ENCODE measurements at places on chromosomes 11 and 22. TPM values are rescaled to one million over a fixed set of nuclear protein-coding genes. Genes with fewer than 3 reads are reported as not detected.

DNA sequence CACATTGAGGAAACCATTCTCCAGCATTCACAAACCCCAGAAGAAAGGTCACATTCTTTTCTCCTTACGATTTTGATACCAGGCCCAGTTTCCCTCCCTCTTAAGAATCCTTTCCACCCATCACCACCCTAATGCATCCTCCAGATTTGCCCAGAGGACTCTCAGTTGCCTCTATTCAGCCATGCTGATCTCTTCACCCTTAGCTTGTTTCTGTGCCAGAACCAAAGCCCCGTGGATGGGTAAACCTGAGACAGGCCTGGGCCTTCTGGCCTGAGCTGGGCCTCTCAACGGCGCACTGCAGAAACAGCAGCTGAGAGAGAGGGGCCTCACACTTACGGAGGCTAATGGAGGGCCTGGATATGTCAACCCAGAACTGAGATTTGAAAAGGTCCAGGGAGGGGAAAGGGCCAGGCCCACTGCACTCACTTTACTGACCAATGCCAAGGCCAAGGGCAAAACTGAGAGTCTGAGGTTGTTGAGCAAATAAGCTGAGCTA is 32.2 kb upstream of the OAF start:
- 0 out of 2 replicates have a peak, but pooled peaks cover 5% of the 10 kb centered on the region for H3K4me1 ChIP-seq
- no peak for DNase-seq
- H3K27me3 ChIP-seq, result peaks cover 7% of the 10 kb centered on the region
- no peak overlapping the region for H3K27ac ChIP-seq
- H3K36me3 ChIP-seq, result no peaks in the 10 kb centered on the region

The MS4A14 gene
- polyA plus RNA-seq, result not detected

The IL10RA gene
- polyA plus RNA-seq, result 0.05 TPM

The SCN2B gene
- 0.03 TPM for polyA plus RNA-seq

- DNase-seq, result peak; percentile 35
- peak overlapping the region; percentile 97 for H3K27ac ChIP-seq
- H3K4me3 ChIP-seq, result peak overlapping the region; percentile 71
- H3K36me3 ChIP-seq, result peaks cover 30% of the 10 kb centered on the region
- no peaks in the 10 kb centered on the region for H3K27me3 ChIP-seq
Observed at GRCh38 chr11:112226831-112227401, 688 bp downstream of the PTS start.

- H3K27me3 ChIP-seq, result no peaks in the 10 kb centered on the region
- H3K27ac ChIP-seq, result no peak overlapping the region
- H3K36me3 ChIP-seq, result no peaks in the 10 kb centered on the region
- no peak for DNase-seq
- no peaks in the 10 kb centered on the region for H3K4me1 ChIP-seq
Observed at GRCh38 chr11:17510507-17511206, 33.6 kb downstream of the USH1C start.

DNA sequence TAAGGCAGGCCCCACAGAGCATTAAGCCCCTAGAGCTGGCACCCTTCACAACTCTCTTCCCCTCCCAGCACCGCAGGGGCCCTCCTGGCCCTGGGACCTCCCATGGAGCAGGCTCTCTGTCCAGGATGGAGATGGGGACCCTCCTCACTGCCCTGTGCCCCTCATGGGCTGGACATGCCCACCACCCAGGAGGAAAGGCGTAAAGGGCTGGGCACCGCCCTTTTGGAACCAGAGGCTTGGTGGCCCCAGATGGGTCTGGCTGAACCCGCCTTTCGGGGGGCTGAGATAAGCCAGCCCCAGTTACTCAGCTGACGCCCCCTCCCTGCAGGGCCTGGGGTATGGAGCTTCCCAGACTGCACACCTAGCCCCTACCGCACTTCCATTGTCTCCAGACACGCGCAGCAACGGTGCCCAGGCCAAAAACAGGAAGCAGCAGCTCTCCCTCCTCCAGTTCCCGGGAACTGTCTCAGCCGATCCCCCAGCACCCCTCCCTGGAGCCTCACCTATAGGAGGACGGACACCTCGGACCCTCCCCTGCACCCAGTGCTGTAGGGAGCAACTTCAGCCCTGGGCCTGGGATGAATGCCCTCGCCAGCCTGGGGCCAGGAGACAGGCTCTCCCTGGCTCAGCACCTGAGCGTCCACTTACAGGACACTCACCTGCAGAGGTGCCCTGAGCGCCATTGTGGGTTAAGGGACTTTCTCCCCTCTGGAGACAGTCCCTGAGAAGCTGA is 1.6 kb upstream of the SUSD2 start:
- H3K27ac ChIP-seq, result no peak overlapping the region
- H3K36me3 ChIP-seq, result peaks cover 20% of the 10 kb centered on the region
- no peak overlapping the region for H3K4me3 ChIP-seq
- no peaks in the 10 kb centered on the region for H3K4me1 ChIP-seq

The SLC1A2 gene
- under 0.01 TPM for polyA plus RNA-seq

The DNAJB7 gene
- not detected for polyA plus RNA-seq
